Calu3 (cell line): ENCODE measurements at places on chromosomes 2 and 18. TPM values are rescaled to one million over a fixed set of nuclear protein-coding genes. Genes with fewer than 3 reads are reported as not detected.

- H3K4me3 ChIP-seq: no peak within 1 kb of the TSS
- DNase-seq: no peak
- H3K27ac ChIP-seq: no peak within 1 kb of the TSS
Observed at GRCh38 chr2:240624950-240625621, at the start of gene GPR35. Gene GPR35, plus strand, starts transcription at chr2:240625480. Its CDS starts 4,473 bp downstream, at chr2:240629953.

- H3K27ac ChIP-seq: no peak overlapping the region
- no peaks in the 10 kb centered on the region for H3K27me3 ChIP-seq
- no peak overlapping the region for H3K4me3 ChIP-seq
- H3K4me1 ChIP-seq: no peaks in the 10 kb centered on the region
- no peaks in the 10 kb centered on the region for H3K36me3 ChIP-seq
- DNase-seq: no peak
Observed at GRCh38 chr2:18381386-18381785, 179.1 kb downstream of the RDH14 start.

- no peak for DNase-seq
- H3K36me3 ChIP-seq: no peaks in the 10 kb centered on the region
- no peak overlapping the region for H3K27ac ChIP-seq
- no peaks in the 10 kb centered on the region for H3K27me3 ChIP-seq
Observed at GRCh38 chr2:112923237-112923966, 12.4 kb downstream of the IL37 start.

- no peaks in the 10 kb centered on the region for H3K27me3 ChIP-seq
- no peak overlapping the region for H3K27ac ChIP-seq
- DNase-seq: no peak
- no peaks in the 10 kb centered on the region for H3K36me3 ChIP-seq
- no peak overlapping the region for H3K4me3 ChIP-seq
Observed at GRCh38 chr2:199819746-199820145, 31.2 kb downstream of the FTCDNL1 start.

GRCh38 chr2:98921062-98921461 is 15.0 kb downstream of the CRACDL start:
- H3K36me3 ChIP-seq: peaks cover 4% of the 10 kb centered on the region
- peaks cover 12% of the 10 kb centered on the region for H3K27me3 ChIP-seq
- no peak overlapping the region for H3K27ac ChIP-seq
- no peak overlapping the region for H3K4me3 ChIP-seq

GRCh38 chr2:124753842-124754241 is 728.8 kb downstream of the CNTNAP5 start:
- H3K4me1 ChIP-seq: no peaks in the 10 kb centered on the region
- no peak for DNase-seq
- no peak overlapping the region for H3K27ac ChIP-seq
- H3K4me3 ChIP-seq: no peak overlapping the region
- no peaks in the 10 kb centered on the region for H3K27me3 ChIP-seq

DNA sequence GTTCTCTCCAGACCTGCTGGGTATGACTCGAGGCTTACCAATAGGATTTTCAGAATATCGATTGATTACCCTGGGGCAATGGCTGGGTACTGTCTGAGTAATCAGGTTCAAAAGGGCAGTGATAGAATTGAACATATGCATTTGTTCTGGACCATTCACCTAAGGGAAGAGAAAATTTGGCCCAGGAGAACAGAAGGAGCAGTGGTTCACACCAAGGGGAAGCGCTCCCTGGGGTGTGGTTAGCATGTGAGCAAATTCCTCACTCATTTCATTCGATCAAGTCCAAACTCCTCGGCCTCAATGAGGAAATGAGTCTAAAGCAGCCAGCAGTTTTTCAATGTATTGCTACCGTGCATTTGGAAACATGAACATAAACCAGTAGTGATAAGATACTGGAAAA is 55.6 kb downstream of the CYP26B1 start:
- no peaks in the 10 kb centered on the region for H3K36me3 ChIP-seq
- H3K4me3 ChIP-seq: no peak overlapping the region
- H3K4me1 ChIP-seq: peaks cover 7% of the 10 kb centered on the region
- no peak overlapping the region for H3K27ac ChIP-seq

GRCh38 chr2:206225435-206226232 is 48.8 kb upstream of the ZDBF2 start:
- H3K4me3 ChIP-seq: no peak overlapping the region
- H3K36me3 ChIP-seq: no peaks in the 10 kb centered on the region
- peaks cover 18% of the 10 kb centered on the region for H3K27me3 ChIP-seq
- H3K27ac ChIP-seq: no peak overlapping the region

DNA sequence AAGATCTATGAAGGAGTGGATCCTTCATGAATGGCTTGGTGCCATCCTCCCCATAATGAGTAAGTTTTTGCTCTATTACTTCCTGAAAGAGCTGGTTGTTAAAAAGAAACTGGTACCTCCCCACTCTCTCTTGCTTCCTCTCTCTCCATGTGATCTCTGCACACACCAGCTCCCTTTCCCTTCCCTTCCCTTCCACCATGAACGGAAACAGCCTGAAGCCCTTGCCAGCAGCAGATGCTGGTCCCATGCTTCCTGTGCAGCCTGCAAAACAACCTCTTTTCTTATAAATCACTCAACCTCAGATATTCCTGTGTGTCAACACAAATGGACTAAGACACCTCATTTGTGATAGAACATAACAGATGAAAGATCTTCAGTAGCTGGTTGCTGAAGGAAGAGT is 303.5 kb upstream of the ACVR2A start:
- no peaks in the 10 kb centered on the region for H3K27me3 ChIP-seq
- H3K36me3 ChIP-seq: no peaks in the 10 kb centered on the region
- no peak overlapping the region for H3K27ac ChIP-seq
- no peak overlapping the region for H3K4me3 ChIP-seq
- H3K4me1 ChIP-seq: no peaks in the 10 kb centered on the region
- DNase-seq: no peak

- H3K27me3 ChIP-seq: peaks cover 98% of the 10 kb centered on the region
- no peaks in the 10 kb centered on the region for H3K36me3 ChIP-seq
- no peak overlapping the region for H3K27ac ChIP-seq
- H3K4me1 ChIP-seq: no peaks in the 10 kb centered on the region
- DNase-seq: peak; percentile 36
Observed at GRCh38 chr18:10454681-10455557, 484 bp downstream of the APCDD1 start.

GRCh38 chr2:216671791-216672343 is 23.5 kb downstream of the IGFBP5 start:
- no peak for DNase-seq
- no peak overlapping the region for H3K4me3 ChIP-seq
- H3K4me1 ChIP-seq: peaks cover under 1% of the 10 kb centered on the region
- peaks cover 66% of the 10 kb centered on the region for H3K27me3 ChIP-seq

RBKS gene
- total RNA-seq: 2.3 and 3.3 TPM in 2 replicates

NETO1 gene
- not detected in 2 replicates for total RNA-seq

FTCDNL1 gene
- 1.9 and 3.0 TPM in 2 replicates for total RNA-seq

LBH gene
- total RNA-seq: 2.4 and 3.3 TPM in 2 replicates

KCNK3 gene
- not detected in 2 replicates for total RNA-seq

RPRM gene
- 1.0 and 2.1 TPM in 2 replicates for total RNA-seq
